Prostate gland (tissue), 2 donors: ENCODE measurements at places on chromosomes 5 and 9.

DNA sequence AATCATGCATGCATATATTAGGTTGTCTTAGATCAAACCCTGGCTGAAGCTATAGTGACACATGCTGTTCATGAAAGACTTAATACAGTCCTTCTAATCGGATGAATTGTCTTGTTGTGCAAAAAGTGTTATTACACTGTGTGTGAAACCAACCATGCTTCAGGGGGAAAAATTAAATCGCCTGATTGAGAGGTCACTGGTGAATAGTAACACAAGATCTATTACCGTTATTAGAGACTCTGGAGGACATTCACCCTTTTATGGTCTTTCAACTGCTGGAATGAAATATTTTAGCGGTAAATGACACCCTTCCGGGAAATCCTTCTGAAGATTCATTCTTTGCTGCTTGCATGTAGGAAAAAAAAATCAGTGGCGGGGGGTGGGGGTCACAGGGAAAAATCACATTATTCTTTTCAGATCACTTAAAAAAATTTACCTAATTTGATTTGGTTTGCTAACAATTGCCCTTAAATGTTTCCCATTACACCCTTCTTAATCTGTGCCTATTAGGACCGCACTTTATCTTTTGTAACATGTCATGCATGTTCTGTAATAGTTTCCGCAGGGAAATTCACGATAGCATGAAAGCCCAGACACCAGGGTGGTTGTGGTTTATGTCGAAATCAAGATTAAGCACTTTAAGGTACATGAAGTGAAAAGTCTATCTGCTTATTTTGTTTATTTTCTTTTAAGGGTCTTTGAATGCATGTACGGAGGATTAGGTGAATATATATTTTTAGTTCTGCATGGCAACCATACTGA lies 120.6 kb downstream of the FOCAD start:
- no peak for DNase-seq

DNA sequence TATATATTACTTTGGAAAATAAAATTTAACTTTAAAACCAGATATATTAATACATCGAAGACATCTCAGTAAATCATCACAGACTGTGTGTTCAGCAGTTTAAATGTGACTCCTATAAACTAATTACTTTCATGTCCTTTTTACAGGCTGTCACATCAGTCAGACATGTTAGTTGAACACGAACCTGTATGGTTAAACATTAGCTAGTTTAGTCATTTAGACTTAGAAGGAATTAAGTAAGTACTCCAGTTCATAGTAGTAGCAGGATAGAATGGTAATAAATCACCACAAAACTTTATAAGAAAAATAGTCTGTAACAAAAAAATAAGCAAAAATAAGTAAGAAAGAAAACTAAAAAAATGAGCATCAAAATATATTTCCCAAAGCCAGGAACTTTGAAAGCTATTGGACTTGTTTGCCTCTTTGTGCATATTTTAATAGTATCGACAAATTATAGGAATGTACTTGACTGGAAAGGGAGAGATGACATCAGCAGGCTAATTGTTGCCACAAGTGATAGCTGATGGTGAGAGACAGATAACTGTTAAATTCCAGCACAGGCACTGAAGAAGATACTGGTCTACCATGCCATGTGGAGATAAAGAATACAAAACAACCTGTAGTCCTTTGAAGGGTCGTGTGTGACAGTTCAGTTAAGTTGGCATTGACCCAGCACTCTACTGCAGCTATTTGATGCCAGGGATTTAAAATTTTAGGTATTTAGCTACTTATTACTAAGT lies 83.9 kb downstream of the RIC1 start:
- DNase-seq, result no peak

GRCh38 chr5:97922776-97923175 lies 739.7 kb upstream of the RIOK2 start:
- no peak for DNase-seq

GRCh38 chr9:115396071-115396529 lies 278.1 kb upstream of the TNC start:
- no peak for DNase-seq

DNA sequence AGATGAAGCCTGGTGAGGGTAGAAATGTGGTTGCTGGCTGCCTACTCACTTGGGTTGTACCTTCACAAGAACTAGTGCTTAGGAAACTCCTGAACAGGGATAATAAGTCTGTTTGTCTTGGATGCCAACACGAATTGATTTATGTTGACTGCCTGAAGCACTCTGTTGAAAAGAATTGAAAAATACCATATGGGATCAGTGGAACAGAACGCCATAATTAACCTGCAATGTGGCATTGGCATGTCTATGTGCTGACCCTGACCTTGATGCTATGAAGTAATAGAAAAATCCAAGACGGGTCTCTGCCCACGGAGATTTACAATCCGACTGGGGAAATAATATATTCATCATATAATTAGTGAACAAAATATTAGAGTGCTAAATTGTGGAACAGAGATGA lies 10.5 kb downstream of the LIX1 start:
- no peak for DNase-seq

- peak; percentile 44 for DNase-seq
Observed at GRCh38 chr9:134778841-134779411, 101.7 kb upstream of the FCN2 start.

GRCh38 chr5:116361171-116361967 lies 213.3 kb downstream of the SEMA6A start:
- peak; percentile 33 for DNase-seq

DNA sequence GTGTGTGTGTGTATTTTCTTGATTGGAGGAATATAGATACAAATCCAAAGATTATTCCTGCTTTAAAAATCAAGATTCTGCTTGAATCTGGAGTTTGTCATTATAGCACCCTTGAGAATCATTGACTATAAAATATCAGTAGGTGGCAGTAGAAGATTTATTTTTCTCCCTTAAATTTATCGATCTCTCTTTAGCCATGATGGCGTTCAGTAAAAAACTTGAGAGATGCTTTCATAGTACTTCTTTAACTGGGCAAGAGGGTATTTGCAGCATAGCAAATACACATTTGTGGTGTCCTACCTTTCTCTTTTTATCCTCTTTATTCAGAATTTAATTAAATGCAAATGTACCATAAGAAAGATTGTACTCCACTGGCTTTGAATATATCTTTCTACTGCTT lies 307.7 kb downstream of the ADGRV1 start:
- DNase-seq, result no peak

GRCh38 chr9:14348373-14349145 lies 34.6 kb upstream of the NFIB start:
- DNase-seq, result no peak

DNA sequence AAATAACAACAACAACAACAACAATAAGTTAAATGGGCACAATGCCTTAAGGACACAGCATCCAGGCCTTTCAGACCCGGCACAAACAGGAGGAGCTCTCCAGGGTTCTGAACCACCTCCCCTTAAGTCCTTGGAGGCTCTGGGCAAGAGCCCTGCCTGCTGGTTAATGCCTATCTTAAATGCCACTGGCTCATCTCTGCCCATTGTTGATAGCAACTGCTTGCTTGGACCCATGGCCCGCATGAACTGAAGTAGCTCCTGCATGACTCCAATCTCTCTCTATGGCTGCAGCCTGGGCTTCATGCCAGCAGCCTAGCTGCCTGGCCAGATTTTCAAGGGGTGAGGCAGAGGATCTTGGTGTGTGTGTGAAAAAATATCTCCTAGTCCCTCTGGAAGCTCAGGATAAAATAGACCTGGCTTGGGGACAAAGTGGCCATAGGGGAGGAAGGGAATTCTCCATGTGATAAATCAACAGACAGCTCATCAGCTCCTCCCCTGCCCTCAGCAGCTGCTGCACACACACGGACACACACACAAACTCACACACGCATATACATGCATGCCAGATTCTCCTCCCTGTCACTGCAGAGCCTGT lies 27.4 kb downstream of the FAM219A start:
- peak; percentile 34 for DNase-seq

GRCh38 chr9:132571806-132572600 lies 10.4 kb upstream of the BARHL1 start:
- no peak for DNase-seq

DNA sequence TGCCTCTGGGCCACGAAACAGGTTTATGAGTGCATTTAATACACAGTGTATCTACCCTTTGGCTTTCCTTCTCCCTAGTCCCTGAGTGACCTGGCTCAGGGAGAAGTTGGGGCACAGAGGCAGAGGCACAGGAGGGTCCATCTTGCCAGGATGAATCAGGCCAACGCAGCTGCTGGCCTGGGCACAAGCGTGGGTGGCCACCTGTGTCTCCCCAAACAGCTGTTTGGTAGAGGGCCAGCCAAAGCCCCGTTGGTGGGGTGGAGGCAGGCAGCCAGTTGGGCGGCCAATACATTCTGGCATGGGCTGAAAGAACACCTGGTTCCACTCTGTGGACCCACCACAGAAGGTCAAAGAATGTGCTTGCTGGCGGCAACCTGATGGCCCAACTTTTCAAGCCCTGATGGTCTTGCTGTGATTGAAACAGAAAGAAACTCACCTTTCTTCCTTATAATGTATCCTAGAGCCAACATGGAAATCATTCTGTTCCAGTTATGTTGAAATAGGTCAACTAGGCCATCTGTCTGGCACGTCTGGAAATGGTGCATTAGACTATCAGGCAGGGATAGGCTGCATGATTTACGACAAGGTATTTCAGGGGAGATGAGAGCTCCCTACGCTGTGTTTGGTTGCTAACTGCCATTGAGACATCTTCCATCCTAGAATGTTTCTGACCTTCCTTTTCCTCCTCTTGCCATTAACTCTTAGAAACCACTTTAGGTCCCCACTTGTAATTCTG lies 337.4 kb downstream of the ADAMTS6 start:
- DNase-seq, result no peak

DNA sequence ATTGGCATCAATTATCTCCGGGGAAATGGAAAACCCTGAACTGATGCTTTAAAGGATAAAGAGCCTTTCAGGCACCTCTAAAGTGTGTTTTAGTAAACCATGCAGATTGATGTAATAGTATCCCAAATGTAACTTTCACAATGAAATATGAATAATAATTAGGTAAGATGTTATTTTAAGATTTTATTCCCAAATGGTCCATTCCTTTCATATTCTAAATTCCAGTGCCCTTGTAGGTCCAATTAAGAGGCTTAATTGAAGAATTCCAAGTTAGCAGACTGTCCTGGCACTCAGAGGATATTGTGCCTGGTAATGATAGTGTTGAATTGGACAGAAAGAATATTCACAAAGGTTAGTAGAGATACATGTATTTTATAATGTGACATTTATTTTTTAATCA lies 352.5 kb upstream of the NUDT12 start:
- no peak for DNase-seq

DNA sequence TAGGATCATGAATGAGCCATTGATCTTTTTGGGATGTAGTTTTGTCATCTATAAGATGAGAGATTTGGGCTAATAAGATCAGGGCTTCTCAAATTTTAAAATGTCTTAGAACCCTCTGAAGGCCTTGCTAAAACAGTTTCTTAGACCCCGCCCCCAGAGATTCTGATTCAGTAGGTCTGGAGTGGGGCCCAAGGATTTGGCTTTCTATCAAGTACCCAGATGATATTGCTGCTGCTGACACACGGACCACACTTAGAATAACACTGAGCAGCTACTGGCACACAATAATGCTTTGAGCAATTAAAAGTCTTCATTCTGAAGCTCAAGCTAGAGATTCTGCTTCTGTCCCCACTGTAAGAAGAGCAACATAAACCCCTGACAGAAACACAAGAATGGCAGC lies 216.7 kb downstream of the SMARCA2 start:
- no peak for DNase-seq

DNA sequence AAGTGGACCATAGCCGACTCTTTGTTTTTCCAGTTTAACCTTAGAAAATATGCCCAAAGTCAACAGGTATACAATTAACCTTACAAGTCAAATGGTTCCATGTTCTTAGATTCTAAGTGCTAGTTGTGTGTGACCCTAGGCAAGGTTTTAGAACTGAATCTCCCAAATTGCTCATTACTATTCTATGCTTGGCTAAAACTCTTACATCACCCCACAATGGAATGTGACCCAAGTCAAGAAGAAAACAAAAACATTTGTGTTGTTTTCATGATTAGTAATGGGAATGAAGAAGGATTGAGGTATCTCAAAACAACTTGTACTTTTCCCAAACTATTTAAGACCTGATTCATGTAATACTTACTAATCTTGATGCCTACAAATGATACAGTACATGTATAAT lies 159.2 kb downstream of the ARRDC3 start:
- DNase-seq, result no peak

DNA sequence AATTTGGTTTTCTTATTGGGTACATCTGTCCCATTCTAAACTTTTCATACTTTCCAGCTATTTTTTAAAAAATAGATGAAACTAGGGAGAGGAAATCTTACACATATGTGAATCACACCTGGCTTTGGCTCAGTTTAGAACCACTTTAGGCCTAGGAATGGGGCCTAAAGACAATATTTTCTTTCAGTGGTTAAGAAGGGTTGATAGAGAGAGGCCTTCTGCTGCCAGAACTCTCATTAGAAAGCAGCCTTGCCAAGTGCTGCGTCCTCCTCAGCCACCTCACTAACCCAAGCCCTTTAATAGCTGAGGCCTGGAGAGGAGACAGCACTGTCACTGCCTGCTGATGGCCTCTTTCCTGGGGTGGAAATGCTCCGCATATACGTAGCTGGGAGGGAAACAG lies 167.5 kb downstream of the SAXO1 start:
- no peak for DNase-seq

GRCh38 chr5:72046106-72046505 lies 61.2 kb upstream of the MAP1B start:
- DNase-seq, result no peak

- DNase-seq, result no peak
Observed at GRCh38 chr9:33318781-33319180, 28.5 kb downstream of the NFX1 start.

GRCh38 chr9:76810377-76810957 lies 46.2 kb downstream of the PCA3 start:
- peak; percentile 53 for DNase-seq

DNA sequence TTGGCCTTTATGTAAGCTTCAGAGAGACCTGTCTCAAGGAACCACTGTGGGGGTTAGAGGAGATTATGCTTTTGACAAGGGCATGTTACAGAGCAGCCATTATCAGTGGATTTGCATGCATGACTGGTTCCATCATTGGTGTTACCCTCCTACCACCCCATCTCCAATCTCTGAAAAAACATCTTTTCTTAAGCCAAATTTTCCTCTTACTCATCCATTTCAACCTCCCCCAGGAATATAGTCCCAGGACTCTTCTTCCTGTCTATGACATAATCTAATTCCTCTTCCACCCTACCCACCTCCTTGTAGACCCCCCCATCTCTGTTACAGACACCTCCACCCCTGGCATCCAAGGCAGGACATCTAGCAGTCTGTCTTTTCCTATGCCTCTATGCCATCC lies 33.1 kb upstream of the ADRB2 start:
- DNase-seq, result no peak

DNA sequence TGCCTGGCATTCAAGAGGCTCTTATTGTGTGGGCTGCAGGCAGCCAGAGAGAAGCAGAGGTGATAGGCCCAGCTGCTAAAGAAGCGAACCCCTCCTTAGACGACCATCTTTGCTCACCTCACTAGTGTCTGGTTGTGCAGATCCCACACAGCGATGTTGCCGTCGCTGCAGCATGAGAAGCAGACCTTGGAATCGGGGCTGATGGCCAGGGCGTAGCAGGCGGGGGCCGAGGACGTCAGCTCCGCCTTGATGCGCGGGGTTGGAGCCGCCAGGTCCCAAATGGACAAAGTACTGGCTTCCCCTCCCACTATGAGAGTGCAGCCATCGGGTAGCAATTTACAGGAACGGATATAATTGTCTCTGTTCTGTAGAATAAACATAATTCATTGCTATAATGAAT lies 98.7 kb downstream of the TLE1 start:
- DNase-seq, result no peak
